ENCODE measurements at places on chromosomes 4 and X. TPM values are rescaled to one million over a fixed set of nuclear protein-coding genes. Genes with fewer than 3 reads are reported as not detected.
A peak's percentile ranks its signal among the peaks of the same experiment; 100 is the strongest.

- H3K36me3 ChIP-seq, result no peaks in the 10 kb centered on the region
- no peak within 1 kb of the TSS for H3K27ac ChIP-seq
- H3K27me3 ChIP-seq, result peaks cover 39% of the 10 kb centered on the region
- no peaks in the 10 kb centered on the region for H3K4me1 ChIP-seq
- H3K4me3 ChIP-seq, result peak within 1 kb of the TSS; percentile 32
- DNase-seq, result no peak
Measured at GRCh38 chrX:17860811-17861488, at the start of gene RAI2. Gene RAI2 (minus strand): TSS chrX:17861298. CDS start chrX:17802010, 59,288 bp downstream.

- no peak overlapping the region for H3K27ac ChIP-seq
- H3K4me3 ChIP-seq, result no peak overlapping the region
- H3K36me3 ChIP-seq, result 0 out of 2 replicates have a peak, but pooled peaks cover 3% of the 10 kb centered on the region
- H3K4me1 ChIP-seq, result peaks cover 5% of the 10 kb centered on the region
- no peaks in the 10 kb centered on the region for H3K27me3 ChIP-seq
Measured at GRCh38 chr4:123583043-123583442, 186.4 kb downstream of the SPRY1 start.

DNA sequence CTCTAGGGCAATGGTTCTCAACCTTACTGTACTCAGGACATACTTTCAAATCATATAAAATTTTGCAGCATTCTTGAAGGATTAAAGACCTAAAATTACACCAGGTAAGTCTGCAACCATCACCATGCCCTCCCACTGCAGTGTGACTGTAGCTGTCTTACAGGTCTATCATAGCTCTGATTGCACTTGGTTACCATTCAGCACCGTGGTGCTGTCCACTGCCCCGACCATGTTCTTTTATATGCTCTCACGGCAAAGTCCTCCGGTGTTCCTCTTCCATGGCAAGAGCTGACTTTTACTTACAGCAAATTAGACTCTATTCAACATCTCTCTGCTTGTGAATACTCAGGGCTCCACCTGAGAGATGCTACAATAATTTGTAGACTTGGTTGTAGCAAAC lies 11.5 kb downstream of the CRMP1 start:
- H3K4me1 ChIP-seq, result no peaks in the 10 kb centered on the region
- H3K27me3 ChIP-seq, result no peaks in the 10 kb centered on the region
- no peak overlapping the region for H3K27ac ChIP-seq
- H3K4me3 ChIP-seq, result no peak overlapping the region

The ITIH6 gene
- polyA plus RNA-seq, result not detected

- H3K27ac ChIP-seq, result no peak overlapping the region
- no peak for DNase-seq
- H3K27me3 ChIP-seq, result peaks cover 45% of the 10 kb centered on the region
- no peaks in the 10 kb centered on the region for H3K4me1 ChIP-seq
- no peak overlapping the region for H3K4me3 ChIP-seq
Measured at GRCh38 chr4:1563241-1563640, 120.9 kb downstream of the FAM53A start.

DNA sequence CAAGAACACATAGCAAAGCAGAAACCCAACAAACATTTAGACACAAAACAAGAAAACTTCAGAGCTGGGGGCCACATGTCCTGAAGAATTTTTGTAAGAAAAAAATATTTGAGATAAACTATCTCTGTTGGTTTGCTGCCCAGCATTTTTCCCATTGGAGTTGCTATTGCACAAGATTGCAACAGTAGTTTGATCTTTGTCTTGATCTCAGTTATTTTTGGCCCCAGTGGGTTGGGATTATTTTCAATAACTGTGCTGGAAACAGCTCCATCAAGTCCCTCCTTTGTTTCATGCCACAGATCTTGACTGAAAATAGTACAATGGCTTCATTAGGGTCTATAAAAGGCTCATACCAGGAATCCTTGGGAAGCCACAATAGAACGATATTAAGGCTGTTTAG lies 103.8 kb upstream of the RAI2 start:
- no peaks in the 10 kb centered on the region for H3K27me3 ChIP-seq
- H3K27ac ChIP-seq, result no peak overlapping the region
- H3K4me1 ChIP-seq, result no peaks in the 10 kb centered on the region
- H3K4me3 ChIP-seq, result no peak overlapping the region
- DNase-seq, result no peak

GRCh38 chrX:39201305-39201990 lies 400.2 kb downstream of the MID1IP1 start:
- no peak overlapping the region for H3K27ac ChIP-seq
- no peak overlapping the region for H3K4me3 ChIP-seq
- peaks cover 9% of the 10 kb centered on the region for H3K27me3 ChIP-seq
- no peak for DNase-seq
- no peaks in the 10 kb centered on the region for H3K4me1 ChIP-seq

The TMEM31 gene
- not detected for polyA plus RNA-seq

The ADAM29 gene
- not detected for polyA plus RNA-seq

DNA sequence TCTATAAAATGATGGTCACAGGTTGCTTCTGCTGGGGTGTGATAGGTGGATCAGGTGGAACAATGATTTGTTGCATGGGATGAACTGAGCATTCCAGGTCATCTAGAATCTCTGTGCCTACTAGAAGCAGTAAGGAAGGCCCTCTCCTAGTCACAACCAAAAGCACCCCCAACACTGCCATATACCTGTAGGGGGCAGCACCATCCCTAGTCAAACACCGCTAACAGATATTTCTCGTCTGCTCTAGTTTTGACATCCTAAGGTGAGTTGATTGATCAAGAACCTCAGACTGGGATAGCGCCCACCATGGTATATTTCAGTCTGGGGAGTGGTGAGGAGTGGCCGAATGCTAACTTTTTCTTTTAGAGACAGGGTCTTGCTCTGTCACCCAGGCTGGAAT lies 160.2 kb downstream of the NHS start:
- no peaks in the 10 kb centered on the region for H3K36me3 ChIP-seq
- no peaks in the 10 kb centered on the region for H3K4me1 ChIP-seq

The XKRX gene
- 0.26 TPM for polyA plus RNA-seq

The NAT8L gene
- 0.04 TPM for polyA plus RNA-seq

DNA sequence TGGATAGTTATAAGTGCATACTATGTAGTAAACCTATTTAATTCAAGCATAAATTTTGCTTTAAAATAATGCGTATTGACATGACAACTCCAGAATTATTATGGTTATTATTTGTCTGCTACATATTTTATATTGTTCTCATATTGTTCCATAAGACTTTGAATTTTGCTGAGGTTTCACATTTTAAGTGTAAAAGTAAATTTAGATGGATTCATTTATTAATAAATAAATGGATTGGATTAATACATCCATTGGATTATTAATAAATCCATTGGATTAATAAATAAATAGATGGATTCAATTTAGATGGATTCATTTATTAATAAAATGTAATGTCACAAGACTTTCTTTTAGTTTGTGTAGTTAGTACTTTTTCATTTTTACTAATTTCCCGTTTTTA lies 1768.0 kb upstream of the PCDH10 start:
- no peaks in the 10 kb centered on the region for H3K27me3 ChIP-seq
- H3K4me1 ChIP-seq, result no peaks in the 10 kb centered on the region
- H3K4me3 ChIP-seq, result no peak overlapping the region
- H3K27ac ChIP-seq, result no peak overlapping the region

- no peak overlapping the region for H3K4me3 ChIP-seq
- no peaks in the 10 kb centered on the region for H3K36me3 ChIP-seq
- H3K4me1 ChIP-seq, result peaks cover 18% of the 10 kb centered on the region
- no peak for DNase-seq
Measured at GRCh38 chr4:122775987-122776836, 43.7 kb downstream of the BBS12 start.

- no peaks in the 10 kb centered on the region for H3K36me3 ChIP-seq
- no peaks in the 10 kb centered on the region for H3K27me3 ChIP-seq
- DNase-seq, result no peak
- no peaks in the 10 kb centered on the region for H3K4me1 ChIP-seq
- no peak overlapping the region for H3K27ac ChIP-seq
Measured at GRCh38 chr4:112069110-112069509, 76.1 kb upstream of the FAM241A start.

GRCh38 chr4:130073145-130073790 lies 977.3 kb downstream of the C4orf33 start:
- no peaks in the 10 kb centered on the region for H3K36me3 ChIP-seq
- H3K27ac ChIP-seq, result no peak overlapping the region
- H3K4me3 ChIP-seq, result no peak overlapping the region
- H3K4me1 ChIP-seq, result no peaks in the 10 kb centered on the region

DNA sequence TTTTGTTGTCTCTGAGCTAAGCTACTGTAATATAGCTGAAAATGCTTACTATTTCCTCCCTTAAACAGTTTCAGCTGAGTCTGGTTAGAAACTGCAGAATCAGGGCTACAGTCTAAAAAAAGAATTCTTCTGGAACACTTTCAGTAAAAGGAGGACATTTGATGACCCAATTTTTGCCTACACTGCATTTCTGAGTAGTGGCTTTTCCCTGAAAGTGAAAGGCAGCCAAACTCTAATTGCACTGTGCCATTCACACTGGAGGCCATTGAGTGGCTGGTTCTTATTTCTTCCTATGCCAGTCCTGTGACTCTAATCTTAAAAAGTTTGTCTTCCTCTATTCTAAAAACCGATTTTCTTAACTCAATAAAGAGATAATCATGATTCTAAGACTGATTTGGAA lies 526.0 kb downstream of the CFAP47 start:
- H3K27ac ChIP-seq, result no peak overlapping the region
- H3K4me3 ChIP-seq, result no peak overlapping the region
- no peaks in the 10 kb centered on the region for H3K36me3 ChIP-seq
- H3K27me3 ChIP-seq, result no peaks in the 10 kb centered on the region
- H3K4me1 ChIP-seq, result no peaks in the 10 kb centered on the region
- no peak for DNase-seq

- H3K4me1 ChIP-seq, result no peaks in the 10 kb centered on the region
- DNase-seq, result no peak
- no peak overlapping the region for H3K4me3 ChIP-seq
- H3K27me3 ChIP-seq, result no peaks in the 10 kb centered on the region
Measured at GRCh38 chr4:139783741-139784484, 118.3 kb downstream of the MGST2 start.

The GPR50 gene
- polyA plus RNA-seq, result not detected

DNA sequence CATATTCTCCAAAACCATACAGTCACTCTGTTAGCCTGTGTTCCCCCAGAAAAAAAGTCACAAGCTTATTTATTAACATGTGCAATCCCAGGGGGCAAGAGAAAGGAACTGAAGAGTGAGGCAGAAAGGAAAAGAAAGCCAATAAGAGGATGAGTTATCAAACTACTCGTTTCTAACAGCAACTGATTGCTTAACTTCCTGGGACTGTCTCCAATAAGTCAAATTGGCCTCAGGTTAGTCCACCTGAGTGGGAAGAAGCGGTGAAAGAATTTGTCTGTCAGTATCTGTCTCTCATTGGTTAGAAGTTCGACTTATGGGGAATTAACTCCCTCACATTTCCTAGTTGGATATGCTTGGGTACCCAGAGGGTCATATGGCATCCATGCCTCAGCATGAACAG lies 14.1 kb downstream of the F9 start:
- H3K27ac ChIP-seq, result no peak overlapping the region
- DNase-seq, result no peak
- no peaks in the 10 kb centered on the region for H3K27me3 ChIP-seq
- H3K4me3 ChIP-seq, result no peak overlapping the region
- H3K4me1 ChIP-seq, result no peaks in the 10 kb centered on the region

The SLC10A7 gene
- 4.3 TPM for polyA plus RNA-seq

- DNase-seq, result no peak
- H3K27ac ChIP-seq, result no peak overlapping the region
- no peaks in the 10 kb centered on the region for H3K27me3 ChIP-seq
- no peaks in the 10 kb centered on the region for H3K4me1 ChIP-seq
- H3K36me3 ChIP-seq, result no peaks in the 10 kb centered on the region
Measured at GRCh38 chr4:149910604-149911350, 95.1 kb upstream of the IQCM start.

The COL25A1 gene
- 0.05 TPM for polyA plus RNA-seq

DNA sequence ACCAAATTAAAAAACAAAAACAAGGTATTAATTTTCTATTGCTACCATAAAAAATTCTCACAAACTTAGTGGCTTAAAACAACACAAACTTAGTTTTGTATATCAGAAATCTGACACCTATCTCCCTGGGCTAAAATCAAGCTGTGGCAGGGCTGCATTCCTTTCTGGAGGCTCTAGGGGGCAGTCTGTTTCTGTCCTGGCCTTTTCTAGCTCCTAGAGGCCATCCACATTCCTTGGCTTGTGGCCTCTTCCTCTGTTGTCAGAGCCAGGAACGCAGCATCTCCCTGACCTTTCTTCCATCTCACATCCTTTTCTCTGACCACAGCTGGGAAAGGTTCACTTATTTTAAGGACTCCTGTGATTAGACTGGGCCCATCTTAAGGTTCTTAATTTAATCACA lies 38.9 kb upstream of the TLR2 start:
- no peak overlapping the region for H3K4me3 ChIP-seq
- no peak for DNase-seq
- no peaks in the 10 kb centered on the region for H3K4me1 ChIP-seq

DNA sequence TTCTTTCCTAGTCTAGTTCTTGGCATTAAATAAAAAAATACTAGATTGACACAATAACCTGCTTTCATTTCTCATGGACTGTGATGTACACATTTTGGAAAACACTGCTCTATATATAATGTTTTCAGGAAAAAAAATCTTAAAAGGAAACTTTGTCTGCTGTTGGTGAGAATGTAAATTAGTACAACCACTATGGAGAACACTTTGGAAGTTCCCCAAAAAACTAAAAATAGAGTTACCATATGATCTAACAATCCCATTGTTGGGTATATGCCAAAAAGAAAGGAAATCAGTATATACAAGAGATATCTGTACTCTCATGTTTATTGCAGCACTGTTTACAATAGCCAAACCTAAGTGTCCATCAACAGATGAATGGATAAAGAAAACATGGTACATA lies 202.3 kb downstream of the PPP3CA start:
- peak; percentile 11 for DNase-seq
- no peak overlapping the region for H3K4me3 ChIP-seq
- no peak overlapping the region for H3K27ac ChIP-seq
- H3K27me3 ChIP-seq, result no peaks in the 10 kb centered on the region
- no peaks in the 10 kb centered on the region for H3K4me1 ChIP-seq

GRCh38 chr4:14434483-14434882 lies 567.8 kb upstream of the CPEB2 start:
- H3K36me3 ChIP-seq, result no peaks in the 10 kb centered on the region
- no peak overlapping the region for H3K4me3 ChIP-seq
- H3K4me1 ChIP-seq, result no peaks in the 10 kb centered on the region
- DNase-seq, result no peak
- no peak overlapping the region for H3K27ac ChIP-seq
- H3K27me3 ChIP-seq, result no peaks in the 10 kb centered on the region

The TLR8 gene
- polyA plus RNA-seq, result not detected

- no peaks in the 10 kb centered on the region for H3K36me3 ChIP-seq
- H3K27me3 ChIP-seq, result no peaks in the 10 kb centered on the region
- no peak for DNase-seq
Measured at GRCh38 chr4:56637791-56638190, 43.3 kb downstream of the HOPX start.

GRCh38 chrX:16712548-16713155 lies at the start of gene CTPS2:
Gene CTPS2 (minus strand): TSS chrX:16712669. CDS start chrX:16702902, 9,767 bp downstream.
- no peaks in the 10 kb centered on the region for H3K4me1 ChIP-seq
- peak within 1 kb of the TSS; percentile 68 for H3K27ac ChIP-seq
- peaks cover 6% of the 10 kb centered on the region for H3K27me3 ChIP-seq
- H3K4me3 ChIP-seq, result peak within 1 kb of the TSS; percentile 86
- H3K36me3 ChIP-seq, result no peaks in the 10 kb centered on the region

GRCh38 chr4:106691749-106692148 lies 323.2 kb upstream of the GIMD1 start:
- H3K36me3 ChIP-seq, result no peaks in the 10 kb centered on the region
- DNase-seq, result no peak
- H3K4me1 ChIP-seq, result no peaks in the 10 kb centered on the region
- H3K27me3 ChIP-seq, result no peaks in the 10 kb centered on the region

Data from IMR-90 (cell line).